Hematopoietic multipotent progenitor cell treated with erythropoietin and hydrocortisone succinate and interleukin-3 and kit ligand, for 4 days (in vitro differentiated cells): ENCODE measurements at places on chromosomes 1 and 21.

- DNase-seq = no peak
These were observed 21.2 kb downstream of the MYOM3 start for GRCh38 chr1:24090736-24091135.

DNA sequence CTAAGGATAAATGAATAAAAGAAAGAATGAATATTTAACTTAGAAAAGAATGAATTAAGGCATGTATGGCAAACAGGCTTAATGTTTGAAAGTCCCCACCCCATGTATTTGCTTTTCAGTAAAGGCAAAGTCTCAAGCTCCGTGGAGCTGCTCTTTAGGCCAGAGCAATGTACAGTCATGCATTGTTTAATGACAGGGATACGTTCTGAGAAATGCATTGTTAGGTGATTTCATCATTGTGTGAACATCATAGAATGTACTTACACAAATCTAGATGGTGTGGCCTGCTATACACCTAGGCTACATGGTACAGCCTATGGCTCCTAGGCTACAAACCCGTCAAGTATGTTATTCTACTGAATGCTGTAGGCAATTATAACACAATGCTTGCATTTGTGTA lies 51.6 kb upstream of the SPATA6 start:
- no peak for DNase-seq

GRCh38 chr1:182560392-182560984 lies 28.6 kb downstream of the RNASEL start:
- no peak for DNase-seq

GRCh38 chr1:18962121-18962721 lies 5.7 kb upstream of the IFFO2 start:
- no peak for DNase-seq

- DNase-seq = peak; percentile 1
These were observed 1316.8 kb upstream of the B3GALT2 start for GRCh38 chr1:194503209-194503608.

GRCh38 chr21:37168666-37169065 lies 95.6 kb downstream of the TTC3 start:
- DNase-seq = no peak

- no peak for DNase-seq
These were observed 5.9 kb downstream of the PHLDA3 start for GRCh38 chr1:201463071-201463552.

DNA sequence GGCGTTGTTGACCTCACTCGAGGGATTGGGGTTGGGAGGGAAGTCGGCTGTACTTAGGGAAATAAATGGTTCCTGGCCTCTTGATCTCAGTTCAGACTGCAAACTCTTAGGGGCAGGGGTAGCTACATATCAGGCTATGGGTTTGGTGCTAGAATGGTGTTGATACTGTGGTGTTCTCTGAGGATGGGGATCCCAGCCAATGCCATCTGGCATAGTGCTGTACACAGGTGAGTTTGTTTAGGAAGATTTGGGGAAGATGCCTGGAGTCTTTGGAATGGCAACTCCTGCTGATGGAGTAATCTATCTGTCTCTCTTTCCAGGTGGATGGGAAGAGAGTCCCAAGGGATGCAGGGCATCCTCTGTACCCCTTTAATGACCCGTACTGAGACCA lies 14.3 kb upstream of the NASP start:
- DNase-seq = no peak

GRCh38 chr1:104072915-104073371 lies 323.2 kb downstream of the AMY1C start:
- DNase-seq = no peak

DNA sequence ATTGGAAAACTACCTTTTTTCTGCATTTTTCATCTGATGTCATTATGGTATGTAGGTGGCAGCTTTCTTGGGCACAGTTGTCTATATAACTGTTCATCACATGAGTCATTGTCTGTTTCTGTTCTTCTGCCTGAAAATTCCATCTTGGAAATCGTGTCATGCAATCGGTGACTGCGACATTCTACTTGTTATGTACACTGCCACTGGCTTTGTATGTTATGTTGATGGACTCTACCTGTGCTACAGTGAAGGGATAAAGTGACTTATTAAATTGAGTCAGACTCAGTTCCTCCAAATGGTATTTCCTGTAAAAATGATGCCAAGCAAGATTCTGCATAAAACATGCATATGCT lies 8.6 kb downstream of the SMAP2 start:
- no peak for DNase-seq

DNA sequence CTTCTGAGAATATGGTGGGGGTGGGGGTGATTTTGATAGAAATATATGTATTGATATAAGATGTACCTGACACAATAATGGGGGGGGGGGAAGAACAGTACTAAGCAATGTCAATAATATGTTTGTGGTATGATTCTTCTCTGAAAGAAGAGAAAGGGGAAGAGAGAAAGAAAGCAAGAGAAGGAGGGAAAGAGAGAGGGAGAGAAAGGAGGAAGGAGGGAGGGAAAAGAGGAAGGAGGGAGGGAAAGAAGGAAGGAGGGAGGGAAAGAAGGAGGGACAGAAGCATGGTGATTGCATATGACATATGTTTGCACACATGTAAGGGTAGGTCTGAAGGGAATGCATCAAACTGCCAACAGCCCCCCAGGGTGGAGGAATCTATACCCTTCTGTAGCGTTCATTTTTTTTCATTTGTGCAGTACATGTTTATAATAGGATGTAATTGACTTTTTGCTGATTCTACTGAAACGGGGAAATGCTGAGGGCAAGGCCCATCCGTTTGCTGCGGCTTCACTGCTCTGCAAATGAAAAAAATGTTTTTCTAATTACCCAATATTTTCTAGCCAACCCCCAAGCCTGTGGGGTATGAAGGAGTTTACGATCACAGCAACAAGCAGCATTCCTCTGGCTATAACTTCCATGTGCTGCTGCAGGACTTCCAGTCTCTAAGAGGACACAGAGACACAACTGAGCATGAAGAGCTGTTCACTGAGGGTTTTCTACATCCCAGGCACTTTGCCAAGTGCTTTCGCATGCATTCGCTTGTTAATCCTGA lies 119.3 kb upstream of the ZC3H12A start:
- no peak for DNase-seq

DNA sequence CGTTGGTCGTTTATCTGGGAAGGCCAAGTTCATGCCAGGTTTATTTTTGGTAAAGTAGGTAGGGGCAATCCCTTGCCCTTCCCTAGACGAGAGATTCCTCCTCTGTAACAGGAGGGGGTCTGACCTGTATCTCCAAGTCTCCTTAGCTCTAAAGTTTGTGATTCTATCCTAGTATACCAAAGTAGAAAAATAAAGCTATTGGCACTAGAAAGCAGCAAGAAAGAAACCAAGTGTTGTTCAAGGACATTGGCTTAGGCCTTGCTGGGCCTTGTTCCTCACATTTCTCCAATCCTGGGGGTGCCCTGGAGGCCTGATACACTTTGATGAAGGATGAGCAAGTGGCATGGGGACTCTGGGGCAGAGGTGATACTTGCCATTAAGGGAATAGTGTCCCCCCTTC lies 814 bp downstream of the MTARC2 start:
- DNase-seq = no peak

DNA sequence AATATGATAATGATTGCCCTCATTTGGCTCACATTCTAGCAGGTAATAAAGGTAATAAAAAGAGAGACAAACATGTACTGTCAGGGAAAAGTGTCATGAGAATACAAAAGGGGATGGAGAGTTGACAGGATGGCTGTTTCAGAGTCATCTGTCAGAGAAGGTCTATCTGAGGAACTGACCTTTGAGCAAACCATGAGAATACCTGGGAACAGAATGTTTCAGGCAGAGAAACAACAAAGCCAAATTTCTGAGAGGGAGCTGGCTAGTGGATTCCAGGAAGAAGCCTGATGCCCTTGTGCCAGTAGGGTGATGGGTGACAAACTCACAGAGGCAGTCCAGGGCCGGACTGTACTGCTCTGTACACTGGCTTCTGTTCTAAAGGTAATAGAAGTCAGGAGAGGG lies 107.2 kb downstream of the C1orf21 start:
- DNase-seq = no peak

DNA sequence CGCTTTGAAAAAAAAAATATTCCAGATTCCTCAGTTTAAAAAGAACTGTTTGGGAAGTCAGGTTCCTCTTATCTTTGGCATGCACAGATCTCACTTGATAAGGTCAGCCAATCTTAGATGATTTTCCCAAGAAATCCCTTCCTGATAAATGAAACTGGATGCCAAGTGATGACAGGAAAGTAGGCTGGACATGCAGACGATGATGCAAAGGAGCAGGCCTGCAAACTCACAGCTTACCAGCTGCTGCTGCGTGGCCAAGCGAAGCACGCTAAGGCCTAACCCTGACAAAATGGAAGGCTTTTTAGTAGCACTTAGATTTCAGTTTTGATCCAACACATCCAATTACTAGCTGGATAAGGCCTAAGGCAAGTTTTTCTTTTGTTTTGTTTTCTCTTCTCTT lies 10.1 kb downstream of the TADA1 start:
- peak; percentile 13 for DNase-seq

- DNase-seq = peak; percentile 49
These were observed 46.8 kb upstream of the PSEN2 start for GRCh38 chr1:226823643-226824042.

- DNase-seq = no peak
These were observed 23.8 kb downstream of the UBE4B start for GRCh38 chr1:10056599-10056987.

DNA sequence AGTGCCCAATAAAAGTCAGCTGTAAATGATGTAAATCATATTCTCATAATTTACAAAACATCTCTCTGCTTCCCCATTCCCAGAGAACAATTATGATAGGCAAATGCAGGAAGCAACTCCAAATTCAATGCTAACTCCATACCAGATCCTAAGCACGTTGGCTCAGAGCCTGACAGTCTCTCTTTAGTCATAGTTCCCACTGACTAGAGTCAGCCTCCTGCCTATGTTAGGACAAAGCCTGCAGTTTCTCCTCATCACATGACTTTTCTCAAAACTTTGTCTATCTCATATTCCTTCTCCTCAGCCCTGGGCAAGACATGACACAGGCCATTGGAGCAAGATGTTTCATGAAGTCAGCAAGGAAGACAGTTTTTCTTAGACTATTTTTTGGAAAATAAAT lies 101.5 kb upstream of the COL24A1 start:
- DNase-seq = no peak

GRCh38 chr1:15412843-15413242 lies 3.2 kb downstream of the EFHD2 start:
- DNase-seq = no peak

- DNase-seq = no peak
These were observed 6.7 kb upstream of the SH2D2A start for GRCh38 chr1:156823210-156823790.

DNA sequence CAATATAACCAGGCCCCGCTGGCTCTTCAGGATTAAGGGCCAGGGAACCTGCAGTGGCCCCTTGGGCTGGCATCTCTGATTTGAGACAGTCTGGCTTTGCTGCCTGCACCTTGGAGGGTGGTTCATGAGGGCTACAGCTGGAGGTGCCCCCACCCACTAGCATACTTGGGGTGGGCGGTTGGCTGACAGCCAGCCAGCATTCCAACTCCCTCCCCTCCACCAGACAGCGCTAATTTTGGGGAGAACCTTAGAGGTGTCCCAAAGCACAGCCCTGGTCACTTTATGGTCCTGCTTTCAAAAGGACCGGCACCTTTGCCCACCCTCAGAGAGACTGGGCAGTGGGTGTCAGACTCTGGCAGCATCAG lies 180.7 kb upstream of the VAMP3 start:
- DNase-seq = no peak
